Lower lobe of right lung (tissue), 2 donors: ENCODE measurements at places on chromosomes 13 and 19. TPM values are rescaled to one million over a fixed set of nuclear protein-coding genes. Genes with fewer than 3 reads are reported as not detected.

ZNF580 gene
- total RNA-seq, result 35.2 TPM

GRCh38 chr13:80894917-80895316 is 554.0 kb upstream of the SPRY2 start:
- no peaks in the 10 kb centered on the region for H3K36me3 ChIP-seq
- H3K27ac ChIP-seq, result no peak overlapping the region
- no peak overlapping the region for H3K4me3 ChIP-seq
- no peak for DNase-seq

GRCh38 chr13:25608181-25608580 is 236.4 kb downstream of the ATP8A2 start:
- no peak for DNase-seq
- H3K27ac ChIP-seq, result no peak overlapping the region
- no peaks in the 10 kb centered on the region for H3K27me3 ChIP-seq
- no peaks in the 10 kb centered on the region for H3K4me1 ChIP-seq
- H3K4me3 ChIP-seq, result no peak overlapping the region
- no peaks in the 10 kb centered on the region for H3K36me3 ChIP-seq

DNA sequence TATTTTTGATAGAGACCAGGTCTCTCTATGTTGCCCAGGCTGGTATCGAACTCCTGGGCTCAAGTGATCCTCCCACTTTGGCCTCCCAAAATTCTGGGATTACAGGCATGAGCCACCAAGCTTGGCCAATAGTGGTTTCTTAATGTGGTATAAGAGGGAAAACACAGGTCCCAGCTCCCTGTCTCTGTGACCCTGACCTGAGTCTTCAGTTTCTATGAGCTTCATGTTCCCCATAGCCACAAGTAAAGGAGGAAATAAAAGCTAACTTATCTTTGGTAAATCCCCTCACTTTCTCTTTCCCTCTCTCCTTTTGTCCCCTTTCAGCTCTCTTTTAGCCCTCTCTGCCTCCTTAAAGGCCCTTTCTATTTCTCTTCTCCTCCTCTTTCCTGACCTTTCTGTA is 50.3 kb downstream of the ABCC4 start:
- no peak overlapping the region for H3K27ac ChIP-seq
- DNase-seq, result no peak
- H3K36me3 ChIP-seq, result peaks cover 3% of the 10 kb centered on the region
- H3K4me3 ChIP-seq, result no peak overlapping the region
- no peaks in the 10 kb centered on the region for H3K27me3 ChIP-seq
- peaks cover 16% of the 10 kb centered on the region for H3K4me1 ChIP-seq

COL4A1 gene
- total RNA-seq, result 161 TPM

GRCh38 chr19:13986348-13986904 is 19.7 kb downstream of the RFX1 start:
- DNase-seq, result peak; percentile 93
- no peaks in the 10 kb centered on the region for H3K27me3 ChIP-seq
- peak overlapping the region; percentile 31 for H3K4me3 ChIP-seq
- H3K27ac ChIP-seq, result peak overlapping the region; percentile 95

- H3K4me3 ChIP-seq, result no peak overlapping the region
- H3K27ac ChIP-seq, result no peak overlapping the region
- H3K27me3 ChIP-seq, result no peaks in the 10 kb centered on the region
- DNase-seq, result no peak
Measured at GRCh38 chr19:20287070-20287469, 120.1 kb downstream of the ZNF486 start.

SPACA4 gene
- total RNA-seq, result not detected
